ENCODE measurements at places on chromosomes 16 and 17. TPM values are rescaled to one million over a fixed set of nuclear protein-coding genes. Genes with fewer than 3 reads are reported as not detected.

PMFBP1 gene
- total RNA-seq, result 0.29 TPM

- no peak for DNase-seq
These were observed 17.9 kb downstream of the SCNN1B start for GRCh38 chr16:23319861-23320615.

DNA sequence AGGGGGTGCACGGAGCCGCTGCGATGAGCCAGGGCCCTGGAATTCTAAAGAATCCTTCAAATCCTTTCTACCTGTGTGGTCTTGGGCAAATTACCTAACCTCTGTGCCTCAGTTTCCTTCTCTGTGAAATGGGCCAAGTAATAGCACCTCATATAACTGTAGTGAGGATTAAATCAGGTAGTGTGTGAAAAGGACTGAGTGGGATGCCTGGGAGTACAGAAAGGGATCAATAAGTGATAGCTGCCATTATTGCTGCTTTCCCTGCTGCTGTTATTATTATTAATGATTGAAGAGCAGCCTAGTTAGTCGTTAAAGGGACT lies 958 bp downstream of the SCNN1G start:
- no peak for DNase-seq

P2RX1 gene
- total RNA-seq, result 0.44 TPM

- DNase-seq, result no peak
These were observed 586.3 kb downstream of the KCNJ18 start for GRCh38 chr17:22278302-22279275.

DNA sequence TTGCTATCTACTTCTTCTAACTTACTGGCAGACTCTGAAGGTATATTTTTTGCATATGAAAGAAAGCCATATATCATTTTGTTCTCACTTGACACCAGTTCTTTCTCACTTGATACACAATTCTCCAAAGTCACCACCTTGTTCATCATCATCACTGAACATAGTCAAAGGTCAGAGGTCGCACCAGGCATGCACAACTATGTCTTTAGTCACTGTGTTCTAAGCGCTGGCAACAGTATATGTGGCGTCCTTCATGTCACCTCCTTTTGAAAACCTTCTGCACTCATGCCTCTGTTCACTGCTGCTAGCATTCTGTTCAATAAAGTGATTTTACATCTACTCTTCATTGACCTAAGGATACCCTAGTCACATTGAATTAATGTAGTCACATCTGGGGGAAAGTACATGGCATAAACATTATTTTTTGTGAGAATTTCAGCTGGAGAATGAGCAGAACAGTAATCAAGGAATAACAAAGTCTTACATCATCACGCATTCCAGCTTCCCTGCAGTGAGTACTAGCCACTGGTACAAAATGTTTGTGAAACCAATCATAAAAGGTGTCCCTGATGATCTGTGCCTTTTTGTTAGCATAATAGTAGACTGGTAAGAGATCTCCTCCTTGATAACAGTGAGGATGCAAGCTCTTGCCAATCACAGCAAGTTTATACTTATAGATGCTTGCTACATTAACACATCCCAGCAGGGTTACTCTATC lies 20.5 kb upstream of the TBX4 start:
- no peak for DNase-seq

GRCh38 chr17:81084680-81085419 lies 49.9 kb downstream of the BAIAP2 start:
- DNase-seq, result no peak

GRCh38 chr16:15970202-15970601 lies 20.8 kb downstream of the ABCC1 start:
- no peak for DNase-seq

KRTAP3-1 gene
- total RNA-seq, result not detected

- DNase-seq, result no peak
These were observed 19.4 kb downstream of the RARA start for GRCh38 chr17:40328386-40328766.

CHD9NB gene
- not detected for total RNA-seq

CA10 gene
- not detected for total RNA-seq

- DNase-seq, result no peak
These were observed 4.6 kb downstream of the IGFBP4 start for GRCh38 chr17:40447806-40448205.

DNA sequence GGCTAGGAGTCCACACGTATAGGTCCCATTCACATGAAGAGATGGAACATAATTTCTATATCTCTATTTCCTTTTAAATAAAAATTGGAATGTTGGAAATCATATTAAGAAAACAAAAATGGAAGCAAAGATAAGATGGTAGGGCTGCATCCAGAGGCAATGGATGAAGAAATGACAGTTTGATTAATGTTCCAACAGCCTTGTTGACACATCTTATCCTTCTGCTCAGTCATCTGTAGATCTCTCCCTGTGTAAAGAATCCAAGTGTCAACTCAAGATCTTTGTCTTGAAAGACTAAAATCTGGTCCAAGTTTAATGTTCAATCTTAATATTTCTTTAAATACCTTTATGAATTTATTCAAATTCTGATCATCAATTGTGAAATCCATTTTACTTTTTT lies 7.8 kb upstream of the KCNJ2 start:
- no peak for DNase-seq

GRCh38 chr17:13601776-13602551 lies at the start of gene HS3ST3A1:
Gene HS3ST3A1 (minus strand): TSS chr17:13601929. CDS start chr17:13601129, 800 bp downstream.
- peak; percentile 20 for DNase-seq

MYOCD gene
- not detected for total RNA-seq

DNA sequence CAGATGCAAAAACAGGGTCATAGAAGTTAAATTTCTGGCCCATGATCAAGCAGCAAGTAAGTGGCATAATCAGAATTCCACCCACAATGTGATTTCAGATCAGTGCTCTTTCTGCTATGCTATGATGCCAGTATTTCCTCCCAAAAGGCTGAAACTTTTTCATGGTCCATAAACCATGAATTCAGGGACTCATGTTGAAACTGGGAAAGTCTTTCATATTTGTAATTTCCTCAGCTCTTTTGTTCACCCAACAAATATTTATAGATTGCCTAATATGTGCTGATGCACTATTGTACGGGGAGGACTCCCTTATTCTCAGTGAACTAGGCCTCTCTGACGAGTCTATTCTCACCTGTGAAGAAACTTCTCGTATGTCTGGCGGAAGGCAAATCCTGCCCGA lies 156.3 kb downstream of the MYO1D start:
- DNase-seq, result no peak

GRCh38 chr17:44367231-44367979 lies 3.8 kb upstream of the FAM171A2 start:
- no peak for DNase-seq

DNA sequence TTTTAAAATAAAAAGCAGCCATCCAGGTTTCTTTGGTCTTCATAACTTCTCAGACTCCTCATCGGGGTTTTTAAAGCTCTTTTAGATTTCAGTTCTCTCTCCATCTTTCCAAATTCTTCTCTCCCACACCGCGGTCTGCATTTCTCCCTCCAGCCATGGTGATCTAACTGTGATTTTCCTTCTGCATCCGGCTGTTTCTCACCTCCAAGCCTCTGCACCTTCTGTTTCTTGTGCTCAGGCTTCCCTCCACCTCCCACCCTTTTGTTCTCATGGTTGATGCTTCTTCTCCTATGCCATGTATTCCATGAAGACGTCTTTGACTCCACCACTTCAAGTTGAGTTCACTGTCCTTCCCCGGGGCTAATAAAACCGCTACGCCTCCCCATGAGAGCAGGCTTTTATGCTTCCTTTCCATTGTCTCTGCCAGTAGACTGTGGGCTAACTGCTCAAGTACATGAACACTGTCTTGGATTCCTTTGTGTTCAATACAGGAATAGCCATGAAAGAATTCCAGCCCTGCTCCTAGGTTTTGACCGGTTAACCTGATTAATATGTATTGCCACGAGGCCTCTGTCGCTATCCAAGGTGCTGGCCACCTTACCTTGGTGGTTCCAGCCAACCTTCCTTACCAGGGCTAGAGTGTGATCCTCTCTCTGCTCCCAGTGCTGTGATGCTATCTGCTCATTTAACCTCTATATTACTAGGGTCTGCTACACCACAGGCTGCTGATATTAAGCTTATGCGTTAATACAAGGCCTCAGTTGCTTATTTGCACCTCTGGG lies 625.1 kb downstream of the HS3ST4 start:
- no peak for DNase-seq

All from activated CD4-positive, alpha-beta memory T cell treated with anti-CD3 and anti-CD28 coated beads for 36 hours (primary cell).